T-helper 1 cell (primary cell): ENCODE measurements at places on chromosomes 2 and 18.

GRCh38 chr18:79735071-79735980, 55.7 kb downstream of the CTDP1 start:
- no peak for DNase-seq

DNA sequence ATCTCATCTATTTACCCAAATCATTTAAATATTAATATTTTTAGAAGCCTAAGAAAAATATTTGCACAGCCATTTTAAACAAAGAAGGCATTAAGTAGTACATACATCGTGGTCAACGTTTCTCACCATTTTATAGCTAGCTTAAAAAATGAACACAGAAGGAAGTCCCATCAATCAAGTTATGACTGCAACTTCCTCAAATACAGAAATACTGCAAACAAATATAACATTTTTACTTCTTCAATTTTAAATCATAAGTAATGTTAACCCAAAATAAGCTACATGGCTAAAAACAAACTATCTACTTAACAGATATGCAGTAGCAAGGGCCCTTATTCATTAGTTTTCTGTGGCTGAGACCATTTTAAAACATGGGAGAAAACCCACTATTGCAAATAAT, 30.6 kb downstream of the ITSN2 start:
- DNase-seq: no peak

- no peak for DNase-seq
Measured at GRCh38 chr2:190354003-190354690, 10.8 kb downstream of the INPP1 start.

DNA sequence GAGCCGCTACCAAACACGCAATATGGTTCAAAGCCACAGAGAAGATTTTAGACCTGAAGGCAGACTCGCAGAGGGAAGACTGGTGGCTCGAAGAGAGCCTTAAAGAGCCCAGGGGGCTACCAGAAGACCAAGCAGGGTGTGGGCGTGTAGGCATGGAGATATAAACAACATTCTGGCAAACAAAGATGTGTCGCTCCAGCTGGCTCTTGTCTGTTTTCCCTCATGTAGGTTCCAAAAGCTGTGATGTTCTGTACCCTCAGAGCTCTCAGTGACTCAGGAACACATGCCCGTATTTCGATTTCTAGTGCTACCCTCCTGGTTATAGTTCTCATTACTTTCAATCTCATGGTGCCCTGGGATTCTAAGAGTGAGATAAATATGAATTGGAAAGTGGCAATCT, 44.5 kb downstream of the DOCK10 start:
- no peak for DNase-seq

DNA sequence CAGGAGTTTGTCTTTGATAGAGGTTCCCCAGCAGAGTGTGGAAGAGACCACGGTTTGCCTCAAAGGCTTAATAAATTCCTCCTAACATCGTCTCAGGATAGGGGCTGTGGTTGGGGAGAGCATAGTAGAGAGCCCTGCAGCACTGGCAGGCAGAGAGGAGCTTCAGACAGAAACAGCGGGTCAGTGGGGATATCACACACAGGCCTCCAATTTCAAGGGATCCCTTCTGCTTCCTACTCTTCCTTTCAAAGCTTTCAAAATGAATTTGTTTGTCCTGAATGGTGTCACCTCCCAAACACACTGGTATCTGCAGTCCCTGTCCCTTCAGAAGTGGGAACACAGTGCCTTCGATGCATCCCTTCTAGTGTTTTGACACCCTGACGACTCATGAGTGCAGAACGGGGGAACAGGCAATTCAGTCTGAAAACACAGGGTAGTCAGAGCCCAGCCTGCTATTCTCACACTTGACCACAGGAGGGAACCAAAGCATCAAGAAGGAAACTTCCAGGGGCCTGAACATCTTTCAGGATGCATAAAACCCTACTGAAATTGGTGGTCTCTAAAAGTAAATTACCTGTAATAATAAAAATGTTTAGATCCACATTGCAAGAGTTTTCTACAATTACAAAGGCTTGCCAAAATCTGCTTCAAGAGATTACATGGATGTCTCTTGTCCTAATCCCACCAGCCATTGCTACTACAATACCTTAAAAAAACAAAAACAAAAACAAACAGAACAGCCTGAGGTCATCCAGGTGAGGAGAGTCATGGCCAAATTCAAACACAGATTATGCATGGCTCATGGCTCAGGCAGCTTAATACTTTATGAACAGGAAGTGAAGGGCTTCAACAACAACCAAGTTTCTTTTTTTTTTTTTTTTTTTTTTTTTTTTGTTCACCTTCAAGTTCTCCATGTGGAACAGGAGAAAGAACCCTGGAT, 49.8 kb downstream of the SLC14A2 start:
- no peak for DNase-seq

GRCh38 chr2:4381773-4382172, 678.4 kb downstream of the DCDC2C start:
- no peak for DNase-seq

- DNase-seq: no peak
Measured at GRCh38 chr2:98367721-98368120, 21.5 kb downstream of the CNGA3 start.

- DNase-seq: no peak
Measured at GRCh38 chr2:161905389-161906046, 168.5 kb downstream of the DPP4 start.

DNA sequence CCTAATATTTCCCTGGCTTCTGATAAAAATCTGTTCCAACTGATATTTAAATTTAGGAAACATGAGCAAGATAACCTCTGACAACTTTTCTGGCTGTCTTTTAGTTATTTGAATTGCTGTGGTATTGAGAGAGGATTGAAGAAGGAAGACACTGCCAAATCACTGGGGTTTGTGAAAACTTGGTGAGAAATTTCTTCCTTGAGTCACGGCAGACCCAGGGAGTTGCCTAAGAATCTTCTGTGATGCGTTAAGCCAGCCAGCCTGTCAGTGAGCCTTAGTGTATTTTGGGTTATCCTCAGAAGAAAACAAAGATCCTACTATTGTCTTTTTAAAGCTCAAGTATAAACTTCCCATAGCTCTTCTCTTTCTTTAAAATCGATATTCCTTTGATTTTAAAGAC, 17.5 kb upstream of the DOK6 start:
- DNase-seq: no peak

GRCh38 chr2:6448893-6449292, 416.8 kb downstream of the CMPK2 start:
- DNase-seq: no peak

DNA sequence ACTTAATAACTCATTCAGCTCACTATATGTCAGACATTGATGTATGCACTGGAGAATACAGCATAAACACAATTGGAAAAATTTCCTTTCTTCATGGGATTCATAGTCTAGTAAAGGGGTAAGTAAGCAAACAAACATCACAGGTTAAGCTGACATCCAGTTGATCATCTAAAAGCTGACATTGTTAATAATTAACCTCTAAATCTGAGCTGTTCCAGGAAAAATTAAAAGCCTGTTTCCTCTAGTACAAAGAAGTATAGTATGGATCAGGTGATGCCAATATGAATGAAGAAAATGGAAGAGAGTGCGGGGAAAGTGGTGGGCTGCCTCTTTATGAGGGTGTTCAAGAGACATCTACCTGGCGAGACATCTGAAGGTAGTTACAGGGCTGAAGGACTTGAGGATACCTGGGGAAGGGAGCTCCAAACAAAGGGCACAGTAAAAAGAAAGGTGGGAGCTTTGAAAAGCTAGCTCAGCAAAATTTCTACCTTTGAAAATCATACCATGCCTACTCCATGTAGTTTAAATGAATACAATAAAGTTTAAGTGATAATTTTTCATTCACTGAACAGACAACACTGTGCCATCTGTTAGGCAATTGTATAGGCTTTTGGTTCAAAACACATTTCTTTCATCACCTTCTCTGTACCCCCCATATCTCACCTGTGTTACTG, 619.3 kb downstream of the TRIB2 start:
- DNase-seq: no peak

- DNase-seq: no peak
Measured at GRCh38 chr2:33406622-33407021, 69.8 kb upstream of the RASGRP3 start.

DNA sequence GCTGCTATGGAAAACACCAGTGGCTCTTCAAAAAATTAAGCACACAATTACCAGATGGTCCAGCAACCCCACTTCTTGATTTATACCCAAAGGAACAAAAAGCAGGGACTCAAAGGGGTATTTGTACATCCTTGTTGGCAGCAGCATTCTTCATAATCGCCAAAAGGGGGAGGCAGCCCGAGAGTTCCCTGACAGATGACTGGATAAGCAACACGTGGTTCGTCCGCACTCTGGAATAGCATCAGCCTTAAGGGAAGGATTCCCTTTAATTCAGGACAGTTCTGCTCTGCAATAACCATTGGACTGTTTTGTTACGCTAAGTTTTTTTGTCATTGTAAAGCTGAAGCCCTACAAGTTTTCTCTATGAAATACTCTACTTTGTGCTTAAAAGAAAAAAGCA, 76.7 kb upstream of the TWIST2 start:
- no peak for DNase-seq

DNA sequence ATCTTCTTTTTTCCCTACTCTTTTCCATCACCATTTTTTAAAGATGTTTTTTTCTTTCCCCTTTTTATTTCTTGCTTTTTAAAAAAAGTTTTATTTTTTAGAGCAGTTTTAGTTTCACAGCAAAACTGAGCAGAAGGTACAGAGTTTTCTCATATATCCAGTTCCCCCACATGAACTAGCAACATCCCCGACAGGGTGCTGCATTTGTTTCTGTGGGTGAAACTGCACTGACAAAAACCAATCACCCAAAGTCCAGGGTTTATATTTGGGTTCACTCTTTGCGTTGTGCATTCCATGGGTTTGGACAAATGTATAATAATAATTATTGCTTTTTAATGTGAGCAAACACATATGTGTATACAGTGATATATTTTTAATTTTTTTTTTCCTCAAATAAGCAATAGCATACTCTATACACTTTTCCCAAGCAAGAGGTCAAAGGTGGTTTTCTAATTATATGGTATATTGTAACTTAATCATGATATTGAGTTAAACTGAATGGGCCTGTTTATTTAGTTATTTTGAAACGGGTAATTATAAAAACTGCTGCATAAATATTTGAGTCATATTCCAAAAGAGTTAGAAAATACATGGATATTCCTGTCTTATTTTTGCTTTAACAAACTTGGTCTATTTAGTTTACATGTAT, 50.3 kb downstream of the NCK2 start:
- no peak for DNase-seq

- no peak for DNase-seq
Measured at GRCh38 chr2:30216157-30216556, 15.2 kb upstream of the LBH start.

DNA sequence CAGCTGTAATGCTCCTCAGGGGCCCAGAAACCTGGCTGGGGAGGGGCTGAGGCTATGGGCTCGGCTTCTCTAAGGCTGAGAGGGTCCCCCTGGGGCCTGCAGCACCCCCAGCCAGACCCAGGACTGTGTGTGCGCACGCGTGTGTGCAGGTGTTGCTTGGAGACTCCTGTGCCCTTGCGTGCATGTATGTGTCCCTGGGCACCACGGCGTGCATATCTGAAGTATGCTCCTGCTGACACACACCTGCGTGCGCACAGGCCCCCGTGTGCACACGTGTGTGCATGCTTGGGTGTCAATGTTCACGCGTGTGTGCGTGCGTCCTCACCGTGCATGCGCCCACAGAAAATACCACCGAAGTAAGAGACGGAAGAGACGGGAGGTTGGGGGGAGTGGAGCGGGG, 14.9 kb upstream of the ECEL1 start:
- no peak for DNase-seq

DNA sequence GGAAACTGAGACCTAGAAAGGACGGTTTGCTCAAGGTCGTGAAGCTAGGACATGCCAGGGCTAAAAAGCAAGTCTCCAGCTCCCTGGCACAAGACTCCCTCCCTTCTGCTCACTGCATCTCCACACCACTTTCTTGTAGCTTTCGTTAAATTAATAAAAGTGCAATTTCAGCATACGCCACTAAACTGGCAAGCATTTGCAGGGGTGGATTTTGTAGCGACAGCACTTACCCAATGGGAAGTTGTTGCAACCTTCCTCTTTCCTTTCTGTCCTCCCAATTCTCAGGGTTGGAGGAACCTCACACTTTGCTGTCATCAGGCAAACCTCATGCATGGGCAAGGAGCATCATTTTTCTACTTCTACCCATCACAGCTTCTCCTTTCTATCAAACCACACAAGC, 7.4 kb upstream of the RHOB start:
- DNase-seq: no peak

- DNase-seq: no peak
Measured at GRCh38 chr18:65057439-65058083, 693.3 kb upstream of the CDH7 start.

GRCh38 chr2:96832408-96832753, 11.4 kb downstream of the ANKRD23 start:
- no peak for DNase-seq

GRCh38 chr2:20584045-20584398, 66.9 kb downstream of the HS1BP3 start:
- no peak for DNase-seq

DNA sequence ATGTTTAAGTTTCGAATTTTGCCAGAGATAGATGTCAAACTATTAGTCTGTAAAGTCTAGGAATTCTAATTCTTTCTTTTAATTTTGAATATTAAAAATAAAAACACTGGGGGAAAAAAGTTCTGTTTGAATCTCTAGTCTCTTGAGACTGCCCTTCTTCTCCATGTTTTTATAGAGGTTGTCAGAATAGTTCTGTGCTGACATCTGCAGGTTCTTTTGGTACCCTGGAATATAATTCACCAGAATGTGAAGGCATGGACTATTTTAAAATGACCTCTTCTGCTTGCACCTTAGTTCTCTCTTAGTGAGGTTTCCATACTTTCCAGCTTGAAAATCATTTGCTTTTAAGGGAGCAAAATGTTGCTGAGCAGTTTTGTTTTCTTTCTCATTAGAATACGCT, 121.0 kb upstream of the MSTN start:
- no peak for DNase-seq

- no peak for DNase-seq
Measured at GRCh38 chr2:212367431-212367830, 171.2 kb downstream of the ERBB4 start.
